ENCODE measurements at places on chromosomes 11 and 22.
A peak's percentile ranks its signal among the peaks of the same experiment; 100 is the strongest.

- DNase-seq, result peak; percentile 44
Measured at GRCh38 chr22:38504731-38505540, 1.2 kb downstream of the DDX17 start.

DNA sequence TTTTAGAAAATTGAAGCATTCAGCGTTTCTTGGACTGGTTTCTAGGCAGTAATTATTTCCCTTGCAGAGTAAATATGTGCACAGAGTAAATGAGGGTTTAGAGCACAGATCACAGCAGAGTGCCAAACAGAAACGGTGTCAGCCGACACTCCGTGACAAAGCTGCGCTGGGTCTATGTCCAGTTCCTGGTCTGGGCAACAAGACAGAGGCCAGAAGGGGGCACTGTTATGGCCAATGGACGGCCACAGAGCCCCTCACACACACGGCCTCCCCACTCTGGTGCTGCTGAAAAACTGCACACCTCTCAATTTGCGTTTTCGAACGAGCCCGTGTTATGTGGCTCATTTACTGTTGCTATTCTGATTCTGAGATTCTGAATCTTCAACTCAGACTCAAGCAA lies 180.7 kb downstream of the MPPED1 start:
- DNase-seq, result no peak

DNA sequence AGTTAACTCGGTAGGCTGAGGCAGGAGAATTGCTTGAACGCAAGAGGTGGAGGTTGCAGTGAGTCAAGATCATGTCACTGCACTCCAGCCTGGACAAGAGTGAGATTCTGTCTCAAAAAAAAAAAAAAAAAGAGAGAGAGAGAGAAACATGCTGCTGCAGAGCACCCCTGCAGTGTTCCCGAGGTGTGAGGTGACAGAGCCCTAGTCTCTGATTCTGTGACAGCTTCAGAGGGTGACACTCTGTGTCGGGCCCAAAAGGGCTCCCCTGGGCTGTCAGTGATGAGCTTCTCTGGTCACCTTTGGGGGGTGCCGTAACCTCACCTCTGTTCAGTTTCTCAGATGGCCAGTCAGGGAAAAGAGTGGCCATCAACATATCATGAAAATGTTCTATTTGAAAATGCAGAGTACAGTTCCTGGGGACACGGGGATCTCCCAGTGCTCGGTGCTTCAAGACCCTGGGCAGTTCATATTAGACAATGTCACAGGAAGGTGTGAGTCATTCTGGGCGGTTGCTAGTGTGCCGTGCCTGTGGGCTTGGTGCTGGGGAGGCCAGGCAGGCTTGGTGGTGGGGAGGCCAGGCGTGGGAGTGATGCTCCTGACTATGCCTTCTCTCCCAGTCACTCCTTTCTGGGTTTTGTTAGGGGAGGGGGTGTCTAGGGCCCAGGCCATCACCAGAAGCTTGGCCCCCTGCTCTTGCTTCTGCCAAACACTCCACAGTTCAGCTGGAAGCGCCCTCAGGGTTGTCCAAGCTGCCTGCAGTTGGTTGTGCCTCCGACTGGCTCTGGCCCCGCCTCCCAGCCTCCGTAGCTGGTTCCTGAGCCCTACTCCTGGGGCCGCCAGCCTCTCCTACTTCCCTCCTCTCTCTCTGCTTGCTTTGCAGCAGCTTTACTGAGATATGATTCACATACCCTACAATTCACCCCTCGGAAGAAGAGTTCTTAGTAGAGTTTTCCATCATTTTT lies 52.5 kb upstream of the CLDN5 start:
- peak; percentile 9 for DNase-seq

- no peak for DNase-seq
Measured at GRCh38 chr11:128463371-128463829, 124.0 kb downstream of the ETS1 start.

DNA sequence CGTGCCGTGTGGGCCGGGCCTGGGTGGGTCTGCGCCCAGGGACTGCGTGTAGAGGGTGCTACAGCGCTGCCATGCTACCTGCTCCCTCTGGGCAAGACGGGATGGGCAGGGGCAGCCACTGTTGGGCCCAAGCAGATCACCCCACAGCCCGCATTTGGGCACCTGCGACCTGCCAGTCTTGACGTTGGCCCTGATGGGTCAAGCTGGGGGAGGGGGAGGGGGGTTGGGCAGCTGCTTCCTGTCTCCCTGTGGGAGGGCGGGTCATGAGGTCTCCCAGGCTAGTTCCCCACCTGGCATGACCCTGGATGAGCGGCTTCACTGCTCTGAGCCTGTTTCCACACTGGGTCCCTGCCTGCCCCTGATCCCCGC lies 2.8 kb upstream of the RPS19BP1 start:
- no peak for DNase-seq

DNA sequence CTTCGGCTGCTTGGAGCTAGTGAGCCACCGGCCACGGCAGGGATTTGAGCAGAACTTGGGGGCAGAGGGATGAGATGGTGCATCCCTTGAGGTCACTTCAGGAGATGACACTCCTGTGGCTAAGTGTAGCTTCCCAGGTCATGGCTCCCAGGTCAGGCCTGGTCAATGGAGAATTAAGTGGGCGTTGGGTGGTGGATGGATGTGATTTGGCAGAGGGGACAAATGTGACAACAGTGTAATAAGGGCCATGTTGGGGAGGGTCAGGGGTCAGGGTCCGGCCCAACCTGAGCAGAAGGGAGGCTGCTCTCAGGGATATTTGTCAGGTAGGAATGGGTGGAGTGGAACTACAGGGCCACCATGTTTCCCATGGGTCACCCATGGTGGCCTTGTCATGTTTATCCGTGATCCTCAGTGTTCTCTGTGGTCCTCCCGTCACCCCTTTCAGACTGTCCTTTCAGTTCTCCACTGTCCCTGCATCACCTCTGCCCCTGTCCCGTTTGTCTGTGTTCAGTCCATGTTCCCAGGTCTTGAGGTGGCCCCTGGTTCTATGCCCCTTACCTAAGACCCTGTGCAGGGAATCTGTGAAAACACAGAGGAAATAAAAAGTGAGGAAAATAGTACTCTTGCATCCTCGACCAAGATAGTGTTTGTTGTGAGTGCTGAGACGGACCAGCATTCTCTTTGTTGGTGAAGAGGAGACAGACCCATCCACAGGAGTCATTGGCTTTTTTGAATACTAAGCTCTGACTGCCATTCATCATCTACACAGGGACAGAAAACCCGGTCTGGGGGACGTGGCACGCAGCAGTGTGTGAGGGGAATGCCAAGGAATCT lies 6.1 kb downstream of the SLC25A1 start:
- DNase-seq, result no peak

DNA sequence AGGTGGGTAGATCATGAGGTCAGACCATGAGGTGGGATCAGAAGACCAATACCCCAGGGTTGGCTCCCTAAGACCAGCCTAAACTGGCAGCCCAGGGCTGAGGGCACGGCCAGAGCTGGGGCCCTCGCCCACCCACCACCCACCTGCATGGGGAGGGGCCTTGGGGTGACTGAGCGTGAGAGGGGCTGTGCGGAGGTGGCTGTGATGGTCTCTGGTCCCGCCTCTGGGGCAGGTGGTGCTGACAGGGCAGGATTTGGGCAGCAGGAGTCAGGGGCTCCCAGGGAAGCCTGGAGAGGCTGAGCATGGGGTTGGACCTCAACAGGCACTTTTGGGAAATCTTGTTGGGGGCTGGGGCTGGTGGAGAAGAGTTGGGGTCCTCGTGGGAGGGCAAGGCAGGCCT lies 39.8 kb upstream of the MUC5AC start:
- no peak for DNase-seq

- no peak for DNase-seq
Measured at GRCh38 chr11:64930340-64930739, 5.4 kb downstream of the GPHA2 start.

DNA sequence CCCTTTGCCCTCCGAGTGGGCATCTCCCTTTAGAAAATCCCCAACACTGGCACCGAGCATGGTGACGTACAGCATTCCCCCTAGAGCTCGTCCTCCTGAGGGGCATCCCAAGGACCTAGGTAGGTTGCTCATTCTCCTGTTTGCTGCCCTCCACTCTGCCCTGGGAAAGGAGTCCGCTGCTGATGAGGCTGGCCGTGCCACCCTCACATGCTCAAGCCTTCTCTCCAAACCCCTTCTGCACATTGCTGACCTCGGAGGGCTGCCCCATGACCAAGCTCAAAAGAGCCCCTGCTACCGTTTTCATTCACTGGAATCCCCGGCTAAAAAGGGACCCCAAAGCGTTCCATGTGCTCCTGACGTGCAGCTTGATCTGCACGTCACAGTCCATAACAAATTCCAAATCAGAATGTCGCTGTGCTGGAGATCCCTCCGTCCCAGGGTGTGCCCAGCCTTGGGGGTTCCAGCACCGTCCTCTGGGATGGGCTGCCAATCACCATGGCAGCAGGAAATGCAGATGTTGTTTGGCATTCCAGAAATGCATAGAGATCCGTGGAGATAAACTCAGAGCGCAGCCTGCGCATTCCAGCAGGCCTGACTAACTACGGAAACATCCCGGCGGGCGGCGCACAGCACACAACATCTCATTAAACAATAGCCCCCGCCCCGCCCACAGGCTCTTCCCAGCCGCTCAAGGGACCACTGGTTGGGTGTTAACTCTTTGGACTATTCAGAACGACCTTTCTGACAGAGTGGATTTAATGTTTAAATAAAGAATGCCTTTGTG lies 26.3 kb upstream of the GNB1L start:
- DNase-seq, result no peak

DNA sequence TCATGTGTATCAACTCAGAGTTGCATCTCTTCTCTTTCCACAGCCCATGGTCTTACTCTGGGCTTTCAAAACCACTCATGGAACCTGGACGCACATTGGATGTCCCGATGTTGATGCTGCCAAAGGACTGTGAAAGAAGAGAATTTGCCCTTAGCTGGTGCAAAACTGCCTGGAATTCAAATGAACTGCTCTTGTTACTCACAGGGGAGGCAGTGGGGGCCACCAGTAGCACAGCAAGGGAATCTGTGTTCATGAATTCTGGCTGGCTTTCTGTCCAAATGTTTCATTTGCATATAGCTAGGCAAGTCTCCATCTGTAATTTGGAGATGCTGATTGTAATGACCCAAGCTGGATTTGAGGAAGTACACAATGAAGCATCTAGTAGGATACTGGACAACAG lies 24.9 kb downstream of the LMO2 start:
- no peak for DNase-seq

- no peak for DNase-seq
Measured at GRCh38 chr11:128701086-128701485, 7.2 kb downstream of the FLI1 start.

GRCh38 chr11:19642185-19643158 lies 70.2 kb upstream of the NAV2 start:
- no peak for DNase-seq

GRCh38 chr11:119320776-119321524 lies 4.0 kb upstream of the MCAM start:
- DNase-seq, result no peak

DNA sequence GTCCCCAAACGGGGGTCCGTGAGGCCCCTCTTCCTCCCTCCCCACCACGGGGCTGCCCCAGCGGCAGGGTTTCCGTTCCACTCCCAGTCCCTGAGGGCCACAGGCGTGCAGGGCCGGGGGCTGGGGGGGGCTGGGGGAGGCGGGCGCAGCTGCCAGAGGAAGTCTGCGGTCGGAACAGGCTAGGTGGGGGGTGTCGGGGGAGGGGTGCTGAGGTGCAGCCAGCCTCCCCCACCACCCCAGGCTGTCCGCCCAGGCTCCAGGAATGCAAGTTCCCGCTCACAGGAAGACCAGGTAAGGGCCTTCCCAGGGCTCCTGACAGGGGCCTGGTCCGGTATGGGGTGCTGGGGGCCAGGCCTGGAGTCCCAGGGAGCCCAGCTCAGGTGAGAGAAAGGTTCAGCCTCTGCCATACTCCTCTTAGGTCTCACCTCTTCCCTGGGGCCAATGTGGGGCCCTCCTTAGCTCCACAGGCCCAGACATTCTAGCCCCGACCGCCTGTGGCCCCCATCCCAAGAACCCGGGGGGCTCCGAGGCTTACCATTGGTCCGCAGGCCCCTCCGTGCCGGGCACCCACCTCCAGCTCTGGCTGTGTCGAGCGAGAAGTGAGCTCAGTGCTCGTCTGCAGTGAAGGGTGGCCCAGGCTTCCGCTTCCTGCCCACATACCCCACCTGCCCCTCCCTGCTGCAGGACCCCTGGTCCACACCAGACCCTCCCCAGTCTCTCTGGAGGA lies at the start of gene PTPRCAP:
Gene PTPRCAP, minus strand, starts transcription at position 601 of the 727 bp plus-strand sequence. Its CDS starts 63 bp downstream, at position 538.
- DNase-seq, result peak; percentile 71

DNA sequence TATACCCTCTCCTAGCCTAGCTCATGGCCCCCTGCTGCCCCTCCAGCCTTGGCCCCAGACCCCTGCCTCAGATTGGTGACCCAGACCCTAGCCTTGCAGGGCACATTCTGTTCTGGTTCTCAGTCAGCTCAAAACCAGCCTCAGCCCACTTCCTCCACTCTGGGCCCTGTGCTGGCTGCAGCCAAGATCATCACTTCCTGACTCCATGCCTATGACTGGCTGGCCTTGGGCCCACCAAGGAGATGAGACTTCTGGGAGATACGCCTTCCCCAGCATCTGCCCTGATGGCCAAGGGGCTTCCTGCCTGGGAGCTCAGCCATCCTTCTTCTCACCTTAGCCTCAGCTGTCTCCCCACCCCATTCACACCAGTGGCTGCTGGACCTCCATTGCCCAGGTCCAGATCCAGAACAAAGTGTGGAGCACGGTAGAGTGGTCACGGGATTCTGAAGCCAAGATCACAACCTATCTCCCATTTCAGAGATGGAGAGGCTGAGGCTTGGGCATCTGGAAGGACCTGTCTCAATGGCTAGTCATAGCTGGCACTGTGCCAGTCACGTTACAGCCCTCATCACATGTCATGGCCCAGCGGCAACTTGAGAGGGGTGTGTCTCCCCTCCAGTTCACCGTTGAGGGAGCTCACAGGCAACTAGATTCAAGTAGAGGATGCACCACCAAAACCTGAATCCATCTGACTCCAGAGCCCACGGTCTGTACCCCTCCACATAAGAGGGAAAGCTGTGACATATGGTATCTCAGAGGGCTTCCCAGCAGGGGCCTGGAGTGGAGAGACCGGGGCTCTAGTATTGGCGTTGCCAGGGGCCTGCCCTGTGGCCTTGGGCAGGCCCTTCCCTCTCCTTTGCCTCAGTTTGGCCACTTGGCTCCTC lies 43.0 kb upstream of the KLHL35 start:
- DNase-seq, result no peak

GRCh38 chr11:34859496-34859895 lies 56.7 kb downstream of the APIP start:
- no peak for DNase-seq

DNA sequence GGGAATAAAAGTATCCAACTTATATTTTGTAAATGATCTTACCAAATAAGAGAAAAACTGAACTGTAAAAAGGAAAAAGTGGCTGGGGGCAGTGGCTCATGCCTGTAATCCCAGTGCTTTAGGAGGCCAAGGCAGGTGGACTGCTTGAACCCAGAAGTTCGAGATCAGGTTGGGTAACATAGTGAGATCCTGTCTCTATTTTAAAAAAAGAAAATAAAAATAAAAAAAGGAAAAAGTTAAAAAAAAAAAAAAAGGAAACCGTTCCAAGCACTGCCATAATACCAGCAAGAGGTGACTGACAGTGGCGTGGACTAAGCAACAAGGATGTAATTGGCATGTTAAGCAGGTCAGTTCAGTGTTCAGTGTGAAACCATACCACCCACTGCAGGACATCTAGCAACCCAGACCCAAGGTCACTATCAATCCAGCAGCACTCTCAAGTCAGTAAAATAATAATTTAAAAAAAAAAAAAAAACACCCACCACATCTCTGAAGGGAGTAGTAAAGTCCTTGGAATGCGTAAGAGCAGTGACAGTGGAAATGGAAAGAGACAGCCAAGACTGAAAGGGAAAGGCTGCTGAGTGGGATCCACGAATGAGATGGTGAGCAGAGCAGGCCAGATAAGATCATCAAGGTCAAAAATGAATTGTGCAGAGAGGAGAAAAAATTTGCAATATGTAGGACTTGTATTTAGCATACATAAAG lies 43.6 kb downstream of the MAPK1 start:
- no peak for DNase-seq

GRCh38 chr11:26761361-26761809 lies 39.5 kb upstream of the SLC5A12 start:
- DNase-seq, result no peak
